Body of pancreas (tissue), 4 donors: ENCODE measurements at places on chromosomes 13 and 19. TPM values are rescaled to one million over a fixed set of nuclear protein-coding genes. Genes with fewer than 3 reads are reported as not detected.

MEIOSIN gene
- total RNA-seq = not detected

INSR gene
- total RNA-seq = 243 TPM

ELANE gene
- not detected for total RNA-seq

NTN5 gene
- not detected for total RNA-seq

ATP1A3 gene
- total RNA-seq = 0.26 TPM

KLK14 gene
- total RNA-seq = not detected

DNA sequence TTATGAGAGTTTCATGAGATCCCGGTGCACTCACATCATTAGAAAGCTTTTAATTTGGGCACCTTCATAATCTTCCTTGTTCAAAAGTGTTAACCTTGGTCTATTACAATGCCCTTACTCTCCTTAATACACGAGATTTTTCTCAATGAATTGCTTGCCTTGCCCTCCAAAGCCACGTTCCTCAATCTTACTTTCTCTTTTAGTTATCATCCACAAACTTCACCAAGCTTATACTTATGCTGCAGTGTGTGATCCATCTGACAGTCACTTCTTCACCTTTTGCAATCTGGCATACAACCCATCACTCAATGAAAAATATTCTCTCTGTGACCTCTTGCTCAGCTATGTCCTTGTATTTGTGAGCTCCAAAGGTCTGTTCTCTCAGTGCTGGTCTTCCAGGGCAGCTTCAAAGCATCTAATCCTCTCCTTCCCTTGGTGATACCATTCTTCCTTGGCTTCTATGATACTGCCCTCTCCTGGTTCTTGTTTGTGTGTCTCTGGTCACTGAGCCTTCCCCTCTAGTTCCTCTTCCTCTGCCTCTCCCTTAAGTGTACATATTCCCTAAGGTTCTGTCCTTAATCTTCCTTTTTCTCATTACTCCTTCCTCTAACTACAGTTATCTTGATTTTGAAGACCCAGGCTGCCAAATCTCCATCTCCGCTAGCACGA, 202.2 kb upstream of the STARD13 start:
- H3K27ac ChIP-seq = no peak overlapping the region
- H3K36me3 ChIP-seq = no peaks in the 10 kb centered on the region
- no peak for DNase-seq
- H3K27me3 ChIP-seq = no peaks in the 10 kb centered on the region
- H3K4me1 ChIP-seq = no peaks in the 10 kb centered on the region

DNA sequence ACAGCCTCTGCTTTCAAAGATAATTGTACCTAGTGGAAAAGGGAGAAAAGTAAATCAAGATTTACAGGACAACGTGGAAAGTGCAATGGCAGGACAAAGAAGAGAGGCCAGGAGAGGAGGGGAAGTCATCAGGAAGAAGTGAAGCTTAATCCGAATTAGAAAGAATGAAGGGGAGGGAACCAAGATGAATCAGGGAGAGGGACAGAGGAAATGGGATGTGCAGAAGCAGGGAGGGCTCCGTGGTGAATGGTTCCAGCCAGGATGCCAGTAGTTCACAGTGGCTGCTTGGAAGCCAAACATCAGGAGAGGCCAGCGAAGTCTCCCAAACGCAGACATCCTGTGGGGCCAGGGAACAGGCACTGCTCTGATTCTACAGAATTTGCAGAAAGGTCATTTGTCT, 144.4 kb downstream of the LIG4 start:
- no peaks in the 10 kb centered on the region for H3K4me1 ChIP-seq
- no peak overlapping the region for H3K4me3 ChIP-seq
- no peak overlapping the region for H3K27ac ChIP-seq
- H3K27me3 ChIP-seq = no peaks in the 10 kb centered on the region
- DNase-seq = no peak
- H3K36me3 ChIP-seq = no peaks in the 10 kb centered on the region

DNA sequence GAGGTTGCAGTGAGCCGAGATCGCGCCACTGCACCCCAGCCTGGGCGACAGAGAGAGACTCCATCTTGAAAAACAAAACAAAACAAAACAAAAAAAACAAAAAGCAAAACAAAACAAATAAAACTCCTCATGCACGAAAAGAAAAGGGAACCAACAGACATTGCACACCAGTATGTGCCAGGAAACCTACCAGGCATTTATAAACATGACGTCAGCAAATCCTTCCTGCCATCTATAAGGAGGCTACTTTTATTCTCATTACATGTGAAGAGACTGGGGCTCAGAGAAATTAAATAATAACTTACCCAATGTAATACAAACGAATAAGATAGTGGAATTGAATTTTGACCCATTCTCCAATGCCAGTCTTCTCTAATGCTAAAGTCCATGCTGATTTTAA, 197.2 kb downstream of the NUFIP1 start:
- no peaks in the 10 kb centered on the region for H3K27me3 ChIP-seq
- H3K27ac ChIP-seq = no peak overlapping the region
- peaks cover 12% of the 10 kb centered on the region for H3K4me1 ChIP-seq
- H3K4me3 ChIP-seq = no peak overlapping the region
- H3K36me3 ChIP-seq = no peaks in the 10 kb centered on the region

GRCh38 chr13:98022210-98022609, 68.7 kb downstream of the IPO5 start:
- H3K4me1 ChIP-seq = no peaks in the 10 kb centered on the region
- no peak overlapping the region for H3K4me3 ChIP-seq
- H3K36me3 ChIP-seq = peaks cover 17% of the 10 kb centered on the region
- no peak overlapping the region for H3K27ac ChIP-seq
- H3K27me3 ChIP-seq = no peaks in the 10 kb centered on the region

DNA sequence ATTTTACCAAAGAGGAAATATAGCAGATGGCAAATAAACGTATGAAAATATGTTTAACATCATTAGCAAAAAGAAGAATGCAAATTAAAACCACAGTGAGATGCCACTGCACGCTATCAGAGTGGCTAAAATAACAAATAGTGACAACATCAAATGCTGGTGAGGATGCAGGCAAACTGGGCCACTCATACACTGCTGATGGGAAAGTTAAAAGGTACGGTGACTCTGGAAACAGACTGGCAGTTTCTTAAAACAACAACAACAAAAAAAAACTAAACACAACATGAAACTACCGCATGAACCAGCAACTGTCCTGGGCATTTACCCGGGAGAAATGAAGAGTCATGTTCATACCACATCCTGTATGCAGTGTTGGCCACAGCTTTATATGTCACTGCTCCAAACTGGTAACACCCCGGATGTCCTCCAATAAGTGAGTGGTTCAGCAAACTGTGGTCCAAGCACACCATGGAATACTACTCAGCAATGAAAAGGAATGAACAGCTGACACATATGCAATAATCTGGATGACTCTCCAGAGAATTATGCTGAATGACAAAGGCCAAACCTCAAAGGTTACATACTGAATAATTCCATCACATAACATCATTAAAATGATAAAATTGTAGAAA, 22.3 kb downstream of the EPS15L1 start:
- H3K4me3 ChIP-seq = no peak overlapping the region
- no peak overlapping the region for H3K27ac ChIP-seq
- H3K4me1 ChIP-seq = peaks cover 31% of the 10 kb centered on the region
- DNase-seq = no peak

DNA sequence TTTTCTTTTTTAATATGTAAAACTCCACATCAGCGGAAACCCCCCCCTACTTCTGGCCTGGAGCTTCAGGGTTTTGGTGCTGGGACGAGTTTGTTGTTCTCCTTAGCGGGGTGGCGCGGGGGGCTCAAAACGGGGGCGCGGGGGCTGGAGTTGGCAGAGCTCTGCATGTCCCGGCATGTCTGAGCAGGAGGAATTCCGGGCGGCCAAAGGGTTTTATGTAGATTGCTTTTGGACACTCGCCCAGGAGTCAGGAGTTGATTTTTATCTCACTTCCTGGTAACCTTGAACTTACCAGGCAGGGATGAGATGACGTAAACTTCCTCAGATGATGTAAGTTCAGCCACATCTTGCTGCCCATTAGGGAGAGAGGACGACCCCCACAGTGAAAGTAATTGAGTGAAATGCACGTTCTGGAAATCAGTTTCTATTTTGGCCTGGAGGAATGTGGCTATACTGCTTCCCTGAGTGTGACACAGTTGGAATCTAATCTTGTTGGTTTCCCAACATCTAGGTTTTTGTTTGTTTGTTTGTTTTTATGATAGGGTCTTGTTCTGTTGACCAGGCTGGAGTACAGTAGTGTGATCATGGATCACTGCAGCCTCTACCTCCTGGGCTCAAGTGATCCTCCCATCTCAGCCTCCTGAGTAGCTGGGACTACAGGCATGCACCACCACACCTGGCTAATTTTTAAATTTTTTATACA, 21.0 kb upstream of the GDF15 start:
- no peak overlapping the region for H3K4me3 ChIP-seq
- peak; percentile 92 for DNase-seq
- H3K4me1 ChIP-seq = peaks cover 57% of the 10 kb centered on the region
- H3K27ac ChIP-seq = peak overlapping the region; percentile 98
- H3K27me3 ChIP-seq = no peaks in the 10 kb centered on the region

DNA sequence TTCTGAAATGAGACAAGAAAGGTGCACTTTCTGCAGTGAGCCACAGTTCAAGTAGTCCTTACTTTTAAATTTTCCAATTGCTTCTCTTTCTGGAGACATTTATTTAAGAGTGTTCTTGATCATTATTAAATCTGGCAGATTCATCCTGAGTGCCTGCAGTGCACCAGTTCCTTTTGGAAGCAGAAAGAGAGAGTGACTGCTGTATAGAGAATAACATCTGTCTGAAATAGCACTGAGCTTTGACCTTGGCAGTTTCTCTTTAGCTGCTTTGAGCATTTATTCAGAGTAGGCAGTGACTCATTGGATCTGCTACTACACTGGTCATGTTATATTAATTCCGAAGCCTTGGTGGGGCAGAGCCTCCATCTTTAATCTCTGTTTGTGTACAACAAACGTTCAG, 1373.7 kb downstream of the PCDH9 start:
- H3K4me3 ChIP-seq = no peak overlapping the region
- no peaks in the 10 kb centered on the region for H3K27me3 ChIP-seq
- DNase-seq = no peak

- no peak for DNase-seq
- no peak overlapping the region for H3K27ac ChIP-seq
- peaks cover 16% of the 10 kb centered on the region for H3K4me1 ChIP-seq
These were observed 16.6 kb upstream of the RAB8A start for GRCh38 chr19:16095071-16095571.
